ENCODE measurements at places on chromosomes 6 and 20.

DNA sequence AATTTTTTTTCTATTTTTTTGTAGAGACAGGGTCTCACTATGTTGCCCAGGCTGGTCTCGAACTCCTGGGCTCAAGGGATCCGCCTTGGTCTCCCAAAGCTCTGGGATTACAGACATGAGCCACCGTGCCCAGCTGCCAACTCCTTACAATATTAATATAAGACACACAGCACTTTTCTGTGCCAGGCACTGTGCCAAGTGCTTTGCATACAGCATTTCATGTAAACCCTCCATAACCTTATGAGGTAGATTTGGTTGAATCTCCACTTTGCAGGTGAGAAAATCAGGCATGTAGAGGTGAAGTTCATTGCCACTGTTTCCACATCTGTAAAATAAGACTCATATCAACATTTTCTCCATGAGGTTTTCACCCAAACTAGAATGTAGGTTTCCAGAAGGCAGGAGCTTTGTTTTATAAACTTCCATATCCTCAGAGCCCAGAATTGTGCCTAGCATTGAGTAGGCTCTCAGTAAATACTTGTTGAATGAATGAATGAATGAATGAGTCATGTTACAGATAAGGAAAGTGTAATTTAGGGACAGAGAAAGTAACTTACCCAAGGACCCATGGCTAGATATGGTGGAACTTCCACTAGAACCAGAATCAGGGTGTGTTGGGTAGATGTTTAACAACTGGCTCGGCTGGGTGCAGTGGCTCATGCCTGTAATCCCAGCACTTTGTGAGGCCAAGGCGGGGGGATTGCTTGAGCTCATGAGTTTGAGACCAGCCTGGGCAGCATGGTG is 3.0 kb upstream of the CTNNBL1 start:
- DNase-seq: no peak

- no peak for DNase-seq
These were observed 9.3 kb upstream of the NHSL1 start for GRCh38 chr6:138508676-138508988.

GRCh38 chr6:143068001-143068400 is 7.3 kb downstream of the AIG1 start:
- no peak for DNase-seq

GRCh38 chr20:55166063-55166462 is 690.7 kb downstream of the DOK5 start:
- no peak for DNase-seq

GRCh38 chr6:101268541-101268940 is 125.0 kb upstream of the GRIK2 start:
- DNase-seq: no peak

DNA sequence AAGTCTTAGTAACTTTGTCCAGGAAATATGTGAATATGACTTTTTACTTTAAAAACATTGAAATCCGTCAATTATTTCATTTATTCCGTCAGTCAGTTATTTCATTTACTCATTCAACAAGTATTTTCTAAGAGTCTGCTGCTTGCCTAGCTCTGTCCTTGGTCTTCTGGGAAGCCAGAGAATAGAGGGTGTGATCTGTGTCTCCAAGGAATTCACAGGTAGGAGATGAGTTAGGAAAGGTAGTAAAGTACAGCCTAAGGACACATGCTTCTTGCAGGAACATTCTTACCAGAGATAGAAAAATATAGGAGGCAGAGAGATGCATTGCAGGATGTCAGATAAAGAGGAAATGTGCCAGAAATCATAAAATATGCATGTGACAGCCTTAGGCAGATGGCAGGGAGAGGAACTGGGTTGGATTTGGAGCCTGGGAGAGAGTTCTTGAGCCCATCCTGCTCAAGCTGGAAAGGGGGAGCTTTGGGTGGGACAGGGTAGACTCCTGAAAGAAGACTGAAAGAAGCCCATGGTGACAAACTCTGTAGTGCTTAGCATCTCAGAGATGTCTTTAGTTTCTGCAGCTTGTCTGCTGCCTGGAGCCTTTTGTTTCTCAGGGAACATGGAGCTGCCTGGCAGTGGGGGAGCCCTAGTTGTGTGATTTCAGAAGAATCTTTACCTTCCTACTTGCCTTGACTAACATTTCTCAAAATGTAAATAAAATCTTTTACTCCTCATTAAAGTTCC is 3.5 kb downstream of the SH3BGRL2 start:
- peak; percentile 33 for DNase-seq

DNA sequence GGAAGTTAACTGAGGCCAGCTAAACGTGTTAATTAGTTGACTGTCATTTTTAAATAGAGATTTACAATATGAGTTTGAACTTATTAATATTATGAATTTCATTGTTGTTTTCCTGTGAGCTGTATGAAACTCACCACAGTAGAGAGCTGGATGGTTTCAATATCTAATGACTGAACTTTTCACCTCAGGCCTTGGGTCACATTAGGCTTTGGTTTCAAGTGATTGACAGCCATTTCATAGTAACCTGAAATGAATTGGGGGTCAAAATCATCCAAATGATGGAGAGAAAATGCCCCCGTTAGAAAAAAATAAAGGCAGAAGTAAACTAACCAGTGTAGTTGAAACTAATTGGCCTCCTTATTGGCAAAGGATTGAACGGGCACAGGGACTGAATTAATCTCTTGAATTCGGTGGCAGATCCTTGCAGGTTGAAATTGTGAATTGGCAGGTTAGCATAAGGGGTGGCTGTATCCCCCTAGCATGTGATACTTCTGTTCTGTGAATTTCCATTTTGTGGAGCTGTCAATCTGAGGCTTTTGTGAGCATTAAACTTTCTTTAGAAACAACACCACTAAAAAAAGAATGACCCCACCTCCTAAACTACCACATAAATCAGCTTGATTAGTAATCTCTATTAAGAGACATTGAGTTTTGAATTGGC is 155.1 kb upstream of the MMS22L start:
- no peak for DNase-seq

DNA sequence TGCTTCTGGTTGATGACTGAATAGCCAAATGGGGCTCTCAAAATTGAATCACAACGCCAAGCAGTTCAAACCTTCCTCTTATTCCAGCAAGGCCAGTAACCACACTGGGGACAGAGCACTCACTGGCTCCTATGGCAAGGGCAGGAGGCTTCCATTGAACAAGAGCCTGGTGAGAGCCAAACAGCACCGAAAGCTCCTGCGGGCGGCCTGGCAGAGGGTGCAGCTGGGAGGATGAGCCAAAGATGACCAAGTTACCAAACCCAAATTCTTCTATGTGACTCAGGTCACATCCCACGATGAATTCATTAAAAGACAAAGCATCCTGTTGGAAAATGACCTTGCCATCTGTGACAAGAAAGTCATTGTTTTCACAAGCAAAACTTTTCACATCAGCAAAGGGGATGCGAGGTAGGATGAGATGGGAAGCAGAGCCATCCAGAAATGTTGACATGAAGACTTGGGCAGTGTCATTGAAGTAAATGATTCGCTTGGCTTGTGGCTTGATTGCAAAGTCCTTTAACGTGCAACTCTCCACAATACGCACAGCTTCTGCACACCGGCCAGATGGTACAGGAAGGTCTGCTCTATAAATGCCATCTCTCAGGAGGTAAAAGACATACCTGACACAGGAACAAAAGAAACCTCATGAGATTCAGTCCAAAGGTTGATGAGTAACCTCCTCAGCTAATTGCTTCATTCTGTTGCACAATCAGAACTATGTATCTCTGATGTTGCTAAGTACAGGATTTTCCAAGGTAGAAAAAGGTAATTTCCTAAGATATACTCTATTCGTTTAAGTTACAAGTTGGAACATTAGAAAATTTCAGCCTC is 36.3 kb downstream of the ROS1 start:
- DNase-seq: no peak

DNA sequence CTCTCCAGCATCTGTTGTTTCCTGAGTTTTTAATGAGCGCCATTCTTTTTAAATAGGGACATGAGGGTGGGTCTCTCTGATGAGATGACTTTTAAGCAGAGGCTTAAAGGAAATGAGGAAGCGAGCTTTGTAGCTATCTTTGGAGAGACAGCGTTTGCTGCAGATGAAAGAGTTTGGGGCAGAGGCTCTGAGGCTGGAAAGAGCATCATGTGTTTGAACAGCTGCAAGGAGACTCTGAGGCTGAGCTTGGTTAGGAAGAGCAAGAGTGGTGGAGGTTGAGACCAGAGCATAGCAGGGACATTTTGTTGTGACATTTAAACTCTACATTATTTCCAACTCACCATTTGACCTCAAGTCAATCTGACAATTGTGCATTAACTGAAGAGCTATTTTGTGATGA is 38.3 kb upstream of the TMX4 start:
- no peak for DNase-seq

GRCh38 chr6:24910961-24911725 is 24.6 kb downstream of the RIPOR2 start:
- no peak for DNase-seq

- peak; percentile 16 for DNase-seq
These were observed 2.9 kb upstream of the TRIM39 start for GRCh38 chr6:30323806-30324205.

- no peak for DNase-seq
These were observed 6.8 kb upstream of the PI16 start for GRCh38 chr6:36947570-36948351.

DNA sequence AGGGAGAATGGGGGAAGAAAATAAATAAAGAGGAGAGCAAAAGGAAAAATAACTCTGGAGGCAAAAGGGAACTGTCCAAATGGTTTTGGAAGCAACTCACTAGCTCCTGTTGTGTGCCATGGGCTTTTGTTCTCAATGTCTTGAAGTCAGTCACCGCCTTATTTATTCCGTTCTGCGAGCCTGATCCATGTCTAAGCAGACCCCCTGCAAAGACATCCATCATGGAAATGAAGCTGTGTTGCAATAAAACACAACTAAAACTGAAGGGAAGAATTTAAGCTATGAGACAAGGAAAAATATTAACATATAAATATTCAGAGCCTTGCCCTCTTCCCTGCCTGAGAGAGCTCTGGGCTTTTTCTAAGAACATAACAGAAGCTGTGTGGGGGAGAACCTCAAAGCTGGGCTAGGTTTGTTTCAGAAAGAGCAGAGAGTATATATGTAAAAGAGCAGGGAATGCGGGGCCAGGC is 373.2 kb upstream of the CNR1 start:
- DNase-seq: no peak

DNA sequence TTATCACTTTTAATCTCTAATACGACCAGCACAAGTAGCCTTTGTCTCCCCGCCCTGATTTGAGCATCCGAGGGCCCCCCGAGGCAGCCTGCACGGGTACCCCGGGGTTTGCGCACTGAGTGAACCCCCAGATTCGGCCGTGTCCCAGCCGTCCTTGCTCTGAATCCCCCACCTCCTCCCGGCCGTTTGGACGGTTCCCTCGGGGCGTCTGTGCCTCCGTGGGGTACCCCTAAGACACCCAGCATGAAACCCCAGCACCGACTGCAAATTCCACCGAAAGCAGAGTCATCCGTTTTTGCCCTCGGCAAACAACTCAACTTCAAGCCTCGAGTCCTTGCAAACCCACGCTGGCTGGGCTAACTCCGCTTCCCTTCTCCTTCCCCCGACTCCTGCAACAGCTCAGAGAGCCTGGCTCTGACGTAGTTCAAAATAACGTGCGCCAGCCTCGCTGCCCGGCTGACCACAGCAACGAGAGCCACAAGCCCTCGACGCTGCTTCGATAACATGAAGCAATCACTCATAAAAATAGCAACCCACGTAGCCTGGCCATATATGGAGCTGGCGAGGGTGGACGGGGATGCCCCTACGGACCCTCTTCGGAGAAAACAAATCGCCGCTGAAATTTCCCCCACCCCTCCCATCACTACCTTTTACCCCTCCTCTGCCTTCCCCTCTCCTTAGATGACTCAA is 764 bp upstream of the SNAP25 start:
- DNase-seq: peak; percentile 16

GRCh38 chr6:101650402-101651100 is 257.0 kb downstream of the GRIK2 start:
- DNase-seq: no peak

DNA sequence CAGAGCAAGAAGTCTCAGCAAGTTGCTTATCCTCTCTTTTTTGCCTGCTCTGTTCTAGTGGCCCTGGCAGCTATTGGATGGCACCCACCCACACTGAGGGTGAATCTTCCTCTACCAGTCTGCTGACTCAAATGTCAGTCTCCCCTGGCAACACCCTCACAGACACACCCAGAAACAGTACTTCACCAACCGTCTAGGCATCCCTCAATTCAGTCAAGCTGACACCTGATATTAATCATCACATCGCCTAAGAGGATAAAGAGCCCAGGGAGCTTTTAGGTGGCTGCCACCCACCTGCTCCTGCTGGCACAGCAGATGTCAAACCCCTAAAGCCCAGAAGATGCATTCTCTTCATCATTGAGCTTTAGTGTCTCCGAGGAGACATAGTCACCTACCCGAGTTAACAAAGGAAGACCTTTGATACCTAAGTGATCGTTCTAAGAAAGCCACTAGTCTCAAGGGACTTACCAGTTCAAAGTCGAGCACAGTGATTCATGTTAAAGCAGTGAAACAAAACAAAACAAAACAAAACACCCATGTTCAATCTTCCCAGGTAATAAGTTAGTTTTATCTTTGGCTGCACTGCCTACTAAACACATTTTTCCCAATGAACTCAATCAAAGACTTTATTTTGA is 97.7 kb upstream of the KCNQ5 start:
- no peak for DNase-seq

GRCh38 chr6:109056661-109057060 is 38.0 kb downstream of the SESN1 start:
- no peak for DNase-seq

GRCh38 chr20:19508449-19508848 is 249.6 kb upstream of the RIN2 start:
- DNase-seq: no peak

- no peak for DNase-seq
These were observed 229.5 kb upstream of the FOXQ1 start for GRCh38 chr6:1082285-1082935.

- no peak for DNase-seq
These were observed 2.3 kb upstream of the GMPR start for GRCh38 chr6:16236009-16236501.

DNA sequence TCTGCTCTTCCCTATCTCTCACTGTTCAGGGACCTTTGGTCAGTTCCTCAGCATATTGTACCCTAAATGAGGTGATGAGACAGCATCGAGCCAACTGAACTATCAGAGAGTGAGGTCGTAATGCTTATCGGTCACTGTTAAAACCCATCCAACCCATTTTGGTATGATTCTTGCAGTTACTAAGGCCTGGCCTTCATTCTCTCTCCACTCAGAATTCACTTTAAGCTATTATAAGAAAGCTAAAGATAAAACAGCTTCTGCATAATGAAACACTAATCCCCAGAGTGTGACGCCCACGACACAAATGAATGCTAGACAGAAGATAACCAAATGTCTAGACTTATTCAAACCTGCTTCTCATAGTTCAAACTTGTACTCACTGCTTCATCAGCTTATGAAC is 175.8 kb downstream of the GMPR start:
- DNase-seq: no peak

GRCh38 chr6:90000864-90001731 is 106.8 kb downstream of the GJA10 start:
- DNase-seq: peak; percentile 61

- peak; percentile 70 for DNase-seq
These were observed 118.3 kb upstream of the ECI2 start for GRCh38 chr6:4253604-4254231.

GRCh38 chr6:20906945-20907344 is 372.7 kb downstream of the CDKAL1 start:
- no peak for DNase-seq

GRCh38 chr20:32229251-32229747 is 21.6 kb downstream of the POFUT1 start:
- no peak for DNase-seq
